ENCODE measurements at places on chromosomes 1 and 21.

- no peak for DNase-seq
These were observed 1.5 kb downstream of the PHGDH start for GRCh38 chr1:119713039-119713748.

DNA sequence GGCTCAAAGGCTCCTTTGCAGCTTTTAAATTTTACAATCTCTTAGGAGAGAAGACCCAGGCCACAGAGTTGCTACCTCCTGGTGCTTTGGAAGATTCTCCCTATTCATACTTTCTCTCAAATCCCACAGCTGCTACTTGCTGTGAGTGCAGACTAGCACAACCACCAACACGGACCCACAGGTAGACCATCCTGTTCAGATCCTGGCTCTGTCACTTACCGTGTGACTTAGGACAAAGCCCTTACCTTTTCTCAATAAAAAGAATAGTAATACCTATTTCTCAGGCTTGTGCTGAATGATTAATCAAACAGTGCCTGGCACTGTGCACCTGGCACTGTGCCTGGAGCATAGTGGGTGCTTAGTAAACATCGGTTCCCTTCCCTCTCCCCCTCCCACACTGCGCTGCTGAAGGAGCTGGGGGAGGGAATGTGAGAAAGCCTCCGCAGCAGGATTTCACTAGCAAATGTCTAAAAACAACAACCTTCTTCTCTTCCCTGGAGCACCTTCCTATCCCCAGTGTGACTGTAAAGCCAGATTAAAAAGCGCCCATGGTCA lies 81.7 kb downstream of the PGM1 start:
- no peak for DNase-seq

- no peak for DNase-seq
These were observed 109.8 kb downstream of the MAST2 start for GRCh38 chr1:45913183-45913683.

DNA sequence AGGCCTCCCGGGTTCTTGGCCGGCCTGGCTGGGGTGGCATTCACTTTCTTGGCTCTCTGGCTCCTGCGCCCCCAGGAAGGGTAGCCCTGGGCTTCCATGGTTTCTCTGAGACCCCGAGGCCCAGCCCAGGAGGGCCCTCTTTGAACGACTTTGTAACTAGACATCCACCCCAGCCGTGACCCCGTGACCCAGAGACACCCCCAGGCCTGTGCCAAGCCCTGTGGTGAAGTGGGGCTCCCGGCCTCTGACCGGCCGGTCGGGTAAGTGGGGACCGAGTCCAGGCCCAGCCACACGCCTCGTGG lies 64.0 kb downstream of the COL18A1 start:
- no peak for DNase-seq

- no peak for DNase-seq
These were observed 57.9 kb upstream of the S1PR1 start for GRCh38 chr1:101178688-101179491.

- no peak for DNase-seq
These were observed 119.0 kb downstream of the GREM2 start for GRCh38 chr1:240492832-240493440.

GRCh38 chr1:187763976-187764375 lies 935.2 kb downstream of the PLA2G4A start:
- no peak for DNase-seq
